ENCODE measurements at places on chromosomes 2 and 18.
A peak's percentile ranks its signal among the peaks of the same experiment; 100 is the strongest.

GRCh38 chr2:184579226-184579625, 19.1 kb upstream of the ZNF804A start:
- DNase-seq, result no peak

DNA sequence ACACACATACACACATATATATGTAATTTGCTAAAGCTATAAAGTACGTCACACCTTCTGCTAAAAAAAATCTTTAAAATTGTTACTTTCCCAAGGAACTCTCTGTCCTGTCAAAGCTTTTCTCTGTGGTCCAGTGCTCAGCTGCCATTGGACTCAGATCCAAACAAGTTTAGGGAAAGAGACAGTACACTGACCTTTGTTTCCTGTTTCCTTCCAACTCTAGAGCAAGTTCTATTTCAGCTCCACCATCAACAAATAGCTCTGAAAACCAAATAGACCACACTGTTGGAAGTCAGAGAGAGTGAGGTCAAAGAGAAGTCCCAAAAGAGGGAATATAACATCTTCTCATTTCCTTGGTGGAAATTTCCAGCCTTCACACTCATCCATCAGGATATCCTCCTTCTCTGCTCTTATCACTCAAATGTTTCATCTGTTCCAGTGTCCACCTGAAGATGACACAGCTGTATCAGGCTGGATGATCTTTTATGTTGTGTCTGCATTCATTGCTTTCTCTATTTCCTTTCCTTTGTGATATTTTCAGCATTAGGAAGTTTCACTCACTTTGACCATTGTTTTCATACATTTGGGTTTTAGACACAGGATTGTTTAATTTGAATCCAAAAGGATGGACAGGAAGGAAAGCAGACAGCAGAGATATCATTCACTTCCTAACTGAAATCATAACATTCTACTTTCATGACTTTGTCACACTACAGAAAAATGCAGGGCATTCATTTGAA, 192.3 kb upstream of the NT5C1B start:
- DNase-seq, result no peak

GRCh38 chr2:74659462-74659861, 5.4 kb downstream of the SEMA4F start:
- DNase-seq, result no peak

GRCh38 chr2:176500901-176501300, 231.7 kb downstream of the MTX2 start:
- no peak for DNase-seq

DNA sequence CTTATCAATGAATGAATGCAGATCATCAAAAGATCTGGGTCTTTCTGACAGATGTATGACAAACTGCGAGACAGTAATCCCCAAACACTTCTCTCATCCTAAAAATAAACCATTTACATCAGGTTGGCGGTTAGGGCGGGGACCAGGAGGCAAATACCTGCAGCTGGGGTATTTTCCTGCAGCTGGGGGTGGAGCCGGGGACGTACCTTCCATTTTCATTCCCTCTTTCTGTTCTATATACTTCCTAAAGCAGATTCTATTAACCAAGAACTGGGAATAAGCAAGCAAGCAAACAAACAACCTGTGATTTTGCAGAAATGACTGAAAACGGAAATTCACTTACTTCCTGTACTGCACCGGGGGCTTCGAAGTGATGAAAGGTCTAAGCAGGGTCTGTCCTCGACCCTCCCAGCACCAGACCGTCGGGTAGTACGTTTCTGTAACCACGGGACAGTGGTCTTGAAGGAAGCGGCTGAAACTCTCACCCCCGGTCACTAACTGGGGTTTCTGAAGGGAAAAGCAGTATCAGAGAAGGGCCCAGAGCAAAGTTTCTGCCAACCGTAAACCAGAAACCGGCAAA, 1.2 kb downstream of the ABHD3 start:
- no peak for DNase-seq

DNA sequence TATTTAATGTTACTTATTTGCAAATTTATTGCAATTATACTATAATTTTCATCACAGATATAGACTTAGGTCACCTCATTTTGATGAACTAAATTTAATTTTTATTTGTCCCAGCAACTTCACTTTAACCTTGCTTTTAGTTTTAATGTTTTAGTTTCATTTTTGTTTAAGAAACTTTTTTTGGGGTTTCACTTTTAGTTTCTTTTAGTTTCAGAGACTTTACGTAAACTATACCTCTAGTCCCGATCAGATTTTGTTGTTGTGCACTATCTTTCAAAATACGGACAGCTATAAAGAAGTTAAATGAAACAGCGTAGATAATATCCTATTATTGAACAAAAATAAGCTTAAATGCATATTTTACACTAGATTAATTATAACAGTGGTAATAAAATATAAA, 460.5 kb downstream of the ERBB4 start:
- DNase-seq, result no peak

GRCh38 chr18:33710269-33710668, 132.2 kb downstream of the ASXL3 start:
- DNase-seq, result no peak

DNA sequence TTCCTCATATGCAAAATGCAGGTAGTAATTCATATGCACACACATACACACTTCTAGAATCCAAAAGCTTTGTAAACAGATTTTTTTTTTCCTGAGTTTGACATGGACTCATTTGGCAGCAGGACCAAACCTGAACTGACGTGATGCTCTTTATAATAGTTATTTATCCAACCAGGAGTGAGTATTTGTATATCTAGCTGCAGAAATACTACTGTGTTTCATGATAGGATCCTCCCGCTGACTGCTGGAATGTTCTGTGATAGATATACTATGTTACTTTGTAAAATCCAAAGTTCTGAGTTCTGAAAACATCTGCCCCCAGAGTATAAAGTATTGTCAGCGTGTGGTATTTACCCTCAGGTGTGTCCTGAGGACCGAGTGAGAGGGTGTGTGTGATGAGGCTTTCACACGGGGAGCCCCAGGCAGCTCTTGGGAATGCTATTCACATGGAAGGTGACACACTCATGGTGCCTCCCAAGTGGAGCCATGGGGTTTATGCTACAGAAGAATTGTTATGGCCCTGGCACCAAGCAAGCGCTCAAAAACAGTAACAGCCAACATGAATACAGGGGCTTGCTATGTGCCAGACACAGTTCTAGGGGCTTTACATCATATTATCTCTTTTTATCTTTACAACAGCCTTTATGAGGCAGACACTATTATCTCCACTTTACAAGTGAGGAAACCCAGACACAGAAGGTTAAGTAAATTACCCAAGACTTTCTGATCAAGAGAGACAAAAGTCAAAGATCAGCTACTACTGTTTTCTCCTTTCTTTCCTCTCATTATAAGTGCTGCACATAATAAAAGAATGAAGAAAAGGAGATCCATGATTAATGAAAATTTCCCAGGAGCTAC, 16.7 kb upstream of the TXNDC2 start:
- DNase-seq, result no peak

DNA sequence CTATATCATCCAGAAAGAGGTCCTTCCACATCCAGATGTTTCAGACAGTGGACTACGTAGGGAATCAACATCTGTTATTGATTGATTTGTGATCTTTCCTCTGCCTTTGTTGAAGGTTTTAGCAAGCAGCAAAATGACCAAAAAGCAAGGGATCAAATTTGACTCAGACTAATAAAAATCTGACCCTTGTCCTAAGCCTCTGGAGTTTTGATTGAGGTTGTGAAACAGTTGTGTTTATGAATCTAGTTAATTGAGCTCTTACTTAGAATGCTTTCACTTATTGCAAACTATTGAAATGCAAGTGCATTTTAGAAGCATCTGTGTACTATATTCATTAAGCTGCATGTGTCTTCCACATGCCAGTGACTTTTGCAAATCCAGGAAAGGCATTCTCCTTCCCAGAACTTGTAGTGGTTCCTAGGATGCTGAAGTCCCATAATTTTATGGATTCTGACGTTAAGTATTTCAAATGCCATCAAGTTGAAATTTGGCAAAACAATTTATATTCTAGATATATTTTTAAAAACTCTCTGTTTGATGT, 116.0 kb downstream of the MTX2 start:
- no peak for DNase-seq

GRCh38 chr2:187577310-187577709, 23.1 kb upstream of the TFPI start:
- no peak for DNase-seq

DNA sequence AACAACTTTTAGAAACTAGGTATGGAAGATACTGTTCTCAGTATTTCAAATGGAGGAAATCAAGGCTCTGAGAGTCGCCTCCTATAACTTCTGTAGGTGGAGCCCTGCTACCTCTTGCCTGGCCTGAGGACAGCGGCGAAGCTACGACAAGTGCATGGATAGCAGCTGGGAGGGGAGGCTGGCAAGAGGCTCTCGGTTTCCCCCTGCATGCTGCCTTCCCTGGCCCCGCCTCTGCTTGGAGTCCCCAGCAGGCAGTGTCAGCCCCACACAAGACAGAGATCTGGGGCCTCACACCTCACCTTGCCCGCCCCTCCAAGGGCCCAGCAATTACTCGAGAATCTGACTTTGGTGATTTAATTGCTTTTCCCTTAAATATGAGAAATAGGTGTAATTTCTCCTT, 107.6 kb upstream of the POU3F3 start:
- DNase-seq, result no peak

- no peak for DNase-seq
Observed at GRCh38 chr2:74584088-74584645, 29.6 kb downstream of the DOK1 start.

- DNase-seq, result no peak
Observed at GRCh38 chr2:188726626-188727247, 247.4 kb upstream of the COL3A1 start.

- no peak for DNase-seq
Observed at GRCh38 chr2:36530983-36531354, 67.0 kb downstream of the FEZ2 start.

- no peak for DNase-seq
Observed at GRCh38 chr2:139790807-139791752, 1010.9 kb upstream of the NXPH2 start.

GRCh38 chr2:231065966-231066365, 9.3 kb downstream of the PSMD1 start:
- DNase-seq, result no peak

DNA sequence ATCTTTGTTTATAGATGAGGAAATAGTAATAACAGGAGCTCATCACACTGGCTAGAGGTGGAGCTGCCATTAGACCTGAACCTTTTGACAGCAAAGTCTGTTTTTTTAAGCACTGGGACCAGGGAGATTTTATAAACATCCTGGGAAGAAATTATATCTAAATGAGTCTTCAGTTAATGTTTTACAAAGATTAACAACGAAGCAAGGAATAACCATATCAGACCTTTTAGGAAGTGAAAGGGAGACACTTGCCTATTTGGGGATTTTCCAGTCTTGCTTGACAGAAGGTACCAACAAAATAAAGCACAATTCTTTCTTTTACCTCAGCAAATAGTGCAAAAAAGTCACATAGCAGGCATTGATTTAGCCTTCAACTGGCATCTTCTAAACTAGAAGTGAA, 777.0 kb downstream of the CPS1 start:
- DNase-seq, result no peak

GRCh38 chr2:181937473-181937872, 45.9 kb downstream of the ITPRID2 start:
- DNase-seq, result no peak

- no peak for DNase-seq
Observed at GRCh38 chr18:42165922-42166513, 211.0 kb downstream of the PIK3C3 start.

GRCh38 chr18:14964002-14964401, 216.0 kb downstream of the ANKRD30B start:
- DNase-seq, result no peak

- no peak for DNase-seq
Observed at GRCh38 chr2:70385966-70386595, 84.2 kb upstream of the FAM136A start.

- no peak for DNase-seq
Observed at GRCh38 chr18:7585276-7585670, 18.2 kb downstream of the PTPRM start.

GRCh38 chr2:39991298-39991697, 212.2 kb upstream of the THUMPD2 start:
- DNase-seq, result no peak

DNA sequence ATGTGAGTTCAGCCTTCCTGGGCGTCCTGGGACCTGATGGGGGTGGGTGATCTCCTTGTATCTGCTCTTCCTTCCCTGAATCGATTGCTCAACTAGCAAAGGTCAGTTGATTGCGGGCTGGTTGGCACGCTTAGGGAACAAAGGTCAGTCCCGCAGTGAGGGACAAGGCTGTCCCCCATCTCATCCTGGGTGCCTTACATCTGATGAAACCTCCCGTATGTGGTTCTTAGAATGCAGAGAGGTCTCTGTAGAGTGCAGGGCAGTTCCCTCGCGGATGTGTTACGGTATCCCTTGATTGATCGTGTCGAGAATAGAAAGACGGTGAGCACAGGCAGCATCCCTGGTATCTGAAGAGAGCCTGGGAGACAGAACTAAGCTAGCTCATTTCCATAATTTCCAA, 56.4 kb upstream of the RBM44 start:
- DNase-seq, result no peak

DNA sequence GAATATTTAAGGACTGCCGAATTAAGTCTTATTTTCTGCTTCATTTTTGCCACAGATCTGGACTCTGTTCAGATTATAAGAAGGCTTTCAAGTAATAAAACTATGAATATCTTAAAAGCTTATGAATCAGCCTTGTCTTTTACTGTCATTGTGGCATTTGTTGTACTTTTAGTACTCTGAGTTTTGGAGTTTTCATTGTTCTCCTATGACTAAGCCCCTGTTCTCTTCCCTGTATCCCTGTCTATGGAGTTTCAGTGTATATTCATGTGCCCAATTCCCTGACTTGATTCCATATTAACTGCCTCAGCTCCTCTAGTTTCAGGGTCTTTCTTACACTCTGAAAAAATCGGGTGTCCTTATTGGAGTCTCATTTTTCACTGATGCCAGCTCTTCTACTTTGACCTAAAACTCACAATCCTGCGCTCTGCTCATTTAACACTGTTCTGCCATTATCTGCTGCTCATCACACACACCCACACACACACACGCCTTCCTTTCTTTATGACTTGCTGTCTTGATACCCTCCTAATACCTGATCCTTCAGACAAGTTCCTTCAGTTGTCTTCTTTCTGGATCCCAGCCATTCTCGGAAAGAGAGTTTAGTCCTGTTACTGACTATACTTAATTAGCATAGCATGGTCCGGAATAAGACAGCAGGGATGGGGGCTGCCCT, 511.8 kb downstream of the CPS1 start:
- no peak for DNase-seq

- DNase-seq, result peak; percentile 29
Observed at GRCh38 chr2:128465246-128466170, 146.8 kb upstream of the HS6ST1 start.

GRCh38 chr2:197873293-197873701, 68.9 kb downstream of the PLCL1 start:
- peak; percentile 47 for DNase-seq

- no peak for DNase-seq
Observed at GRCh38 chr2:201414099-201415023, 36.9 kb downstream of the TRAK2 start.

- DNase-seq, result peak; percentile 49
Observed at GRCh38 chr2:214542295-214542694, 131.4 kb downstream of the VWC2L start.

GRCh38 chr2:173217116-173217840, 137.4 kb upstream of the CDCA7 start:
- no peak for DNase-seq

All from right forelimb (tissue), 1 donor.